Heart left ventricle (tissue), 16 donors: ENCODE measurements at places on chromosomes 7 and 10. TPM values are rescaled to one million over a fixed set of nuclear protein-coding genes. Genes with fewer than 3 reads are reported as not detected.

Gene ACHE
- 2.0 TPM for total RNA-seq

- DNase-seq: no peak
- no peak overlapping the region for H3K4me3 ChIP-seq
- H3K4me1 ChIP-seq: no peaks in the 10 kb centered on the region
Observed at GRCh38 chr7:79376299-79377025, 77.0 kb downstream of the MAGI2 start.

Gene PGAM2
- total RNA-seq: 300 TPM

DNA sequence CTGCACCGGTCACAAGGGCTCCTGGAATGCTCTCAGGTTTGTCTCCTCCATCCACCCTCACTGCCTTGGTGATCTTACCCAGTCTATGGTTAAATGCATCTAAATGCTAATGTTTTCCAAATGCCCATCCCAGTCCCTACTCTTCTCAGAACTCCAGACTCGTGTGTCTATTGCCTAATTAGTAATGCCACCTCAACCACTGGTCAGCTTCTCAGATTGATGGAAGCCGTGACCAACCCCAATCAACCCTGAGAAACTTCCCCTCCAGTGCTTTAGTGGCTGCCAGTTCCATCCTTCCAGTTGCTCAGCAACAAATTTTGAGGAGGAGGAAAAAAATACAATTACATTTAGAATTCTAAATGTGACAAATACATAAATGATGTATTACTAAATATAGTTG is 18.6 kb downstream of the NUDCD3 start:
- no peak overlapping the region for H3K27ac ChIP-seq
- DNase-seq: no peak
- H3K4me1 ChIP-seq: peaks cover 63% of the 10 kb centered on the region
- H3K4me3 ChIP-seq: no peak overlapping the region

- H3K36me3 ChIP-seq: no peaks in the 10 kb centered on the region
- H3K27me3 ChIP-seq: peaks cover 9% of the 10 kb centered on the region
- H3K27ac ChIP-seq: no peak overlapping the region
- DNase-seq: no peak
- H3K4me3 ChIP-seq: no peak overlapping the region
Observed at GRCh38 chr7:20602306-20602705, 13.2 kb upstream of the ABCB5 start.

- DNase-seq: no peak
- H3K4me1 ChIP-seq: peaks cover 34% of the 10 kb centered on the region
- no peaks in the 10 kb centered on the region for H3K36me3 ChIP-seq
- no peak overlapping the region for H3K4me3 ChIP-seq
- H3K27me3 ChIP-seq: no peaks in the 10 kb centered on the region
Observed at GRCh38 chr7:107613439-107613838, 33.4 kb downstream of the BCAP29 start.

- peak overlapping the region; percentile 14 for H3K4me3 ChIP-seq
- no peaks in the 10 kb centered on the region for H3K27me3 ChIP-seq
- no peaks in the 10 kb centered on the region for H3K36me3 ChIP-seq
- DNase-seq: peak; percentile 80
- peak overlapping the region; percentile 80 for H3K27ac ChIP-seq
Observed at GRCh38 chr10:88256013-88256680, 327.0 kb downstream of the RNLS start.

Gene AKR1D1
- not detected for total RNA-seq

GRCh38 chr10:11431216-11431555 is 180.3 kb downstream of the USP6NL start:
- H3K4me1 ChIP-seq: no peaks in the 10 kb centered on the region
- H3K27me3 ChIP-seq: no peaks in the 10 kb centered on the region
- H3K27ac ChIP-seq: no peak overlapping the region
- no peak overlapping the region for H3K4me3 ChIP-seq
